ENCODE measurements at places on chromosomes 7 and 10.
A peak's percentile ranks its signal among the peaks of the same experiment; 100 is the strongest.

- no peak for DNase-seq
These were observed 120.9 kb upstream of the DIP2C start for GRCh38 chr10:810351-810846.

- DNase-seq, result no peak
These were observed 8.8 kb downstream of the PDAP1 start for GRCh38 chr7:99399597-99399996.

DNA sequence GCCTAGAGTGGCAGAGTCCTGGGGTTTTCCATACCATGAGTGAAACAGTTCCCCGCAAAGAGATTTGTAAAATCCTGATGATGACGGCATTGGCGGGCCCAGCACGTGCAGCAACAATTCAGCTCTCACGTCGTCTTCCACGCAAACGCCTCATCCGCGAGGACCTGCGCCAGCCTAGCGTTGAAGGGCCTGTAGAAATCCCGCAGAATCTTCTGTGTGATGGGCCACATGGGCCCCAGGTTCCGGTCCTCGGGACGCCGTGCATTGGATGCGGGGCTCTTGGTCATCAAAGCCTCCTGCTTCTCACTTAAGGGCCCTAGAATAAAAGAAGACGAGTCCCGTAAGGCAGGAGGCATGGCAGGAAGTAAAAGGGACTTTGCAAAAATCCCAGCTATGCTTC is 83.4 kb downstream of the CHST15 start:
- no peak for DNase-seq

GRCh38 chr10:26640391-26640790 is 57.1 kb upstream of the PDSS1 start:
- DNase-seq, result no peak

- no peak for DNase-seq
These were observed 76.5 kb downstream of the JAZF1 start for GRCh38 chr7:28104041-28104541.

DNA sequence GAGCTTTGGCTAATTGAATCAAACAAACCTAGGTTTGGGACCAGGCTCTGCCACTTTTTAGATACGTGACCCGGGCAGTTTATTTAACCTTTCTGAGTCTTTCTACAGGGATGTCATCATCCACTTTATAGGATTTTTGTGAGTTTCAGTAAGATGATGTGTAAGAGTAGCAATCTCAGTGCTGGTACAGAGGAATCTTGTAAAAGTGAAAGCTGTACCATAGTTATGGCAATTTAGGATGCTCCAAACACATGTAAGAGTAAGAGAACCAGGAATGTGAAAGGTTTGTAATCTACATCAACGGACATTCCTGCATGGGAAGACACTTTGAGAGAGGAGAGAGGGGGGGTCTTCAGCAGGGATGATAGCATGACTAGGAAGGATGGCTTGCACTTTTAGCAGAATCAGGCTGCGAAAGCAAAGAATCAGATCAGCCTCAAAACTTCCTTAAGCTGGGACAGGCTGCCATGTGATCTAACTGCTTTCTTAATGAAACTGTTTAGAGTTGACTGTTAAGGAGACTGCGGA is 968 bp downstream of the NOLC1 start:
- DNase-seq, result peak; percentile 17

GRCh38 chr10:75916906-75917305 is 485.5 kb downstream of the LRMDA start:
- no peak for DNase-seq

DNA sequence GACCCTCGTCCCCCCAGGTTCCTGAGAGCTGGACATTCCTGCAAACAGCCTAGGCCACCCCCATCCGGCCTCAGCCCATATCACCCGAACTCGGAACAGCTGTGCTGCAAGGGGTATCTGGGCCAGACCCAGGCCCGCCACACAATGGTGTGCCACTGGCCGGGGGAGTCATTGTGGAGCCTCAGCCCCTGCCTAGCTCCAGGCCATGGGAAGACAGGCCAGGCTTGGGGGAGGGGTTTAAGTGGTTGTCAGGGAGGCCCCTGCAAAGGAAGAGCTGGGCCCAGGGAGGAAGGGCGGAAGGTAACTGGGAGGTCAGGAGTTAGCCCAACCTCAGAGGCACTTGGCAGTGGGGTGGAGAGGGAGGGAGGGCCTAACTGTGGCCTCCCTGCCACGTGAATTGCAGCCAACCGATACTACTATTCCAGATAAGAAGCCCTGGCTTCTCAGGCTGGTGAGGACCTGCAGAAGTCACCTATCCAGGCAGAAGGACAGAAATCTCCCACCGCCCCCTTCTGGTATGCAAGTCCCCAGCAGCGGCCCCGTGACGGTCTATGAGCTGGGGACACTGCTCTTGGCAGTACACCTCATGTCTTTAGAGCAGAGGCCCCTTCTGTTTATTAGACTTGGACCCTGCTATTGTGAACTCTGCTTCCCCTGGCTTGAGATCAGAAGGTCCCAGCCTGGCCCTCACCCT is 26.8 kb downstream of the VSIR start:
- DNase-seq, result no peak

Measured in ACHN (cell line).